Fibroblast of lung (primary cell): ENCODE measurements at places on chromosomes 16 and 17. TPM values are rescaled to one million over a fixed set of nuclear protein-coding genes. Genes with fewer than 3 reads are reported as not detected.

Gene MYH13
- not detected in 2 replicates for total RNA-seq

DNA sequence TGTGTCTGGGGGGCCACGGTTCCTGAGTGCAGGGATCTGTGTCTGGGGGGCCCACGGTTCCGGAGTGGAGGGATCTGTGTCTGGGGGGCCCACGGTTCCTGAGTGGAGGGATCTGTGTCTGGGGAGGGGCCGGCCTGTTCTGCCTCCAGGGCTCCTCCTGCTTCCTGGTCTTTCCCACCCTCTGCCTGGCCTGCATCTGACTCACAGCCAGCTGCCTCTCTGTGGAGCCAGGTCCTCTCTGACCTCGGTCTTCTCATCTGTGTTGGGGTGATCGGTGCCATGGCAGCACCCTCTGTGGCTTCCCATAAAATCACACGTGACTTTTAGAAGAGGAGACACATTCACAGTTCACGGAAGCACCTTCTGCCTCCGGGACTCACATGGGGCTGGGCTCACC is 50.3 kb downstream of the ZFPM1 start:
- no peak for DNase-seq

GRCh38 chr17:69900829-69901228 is 174.2 kb upstream of the KCNJ16 start:
- no peak for DNase-seq

- DNase-seq = no peak
These were observed 6.7 kb downstream of the IFI35 start for GRCh38 chr17:43013296-43013695.

Gene MPP2
- total RNA-seq = 1.3 and 2.1 TPM in 2 replicates

- DNase-seq = no peak
These were observed 19.3 kb upstream of the NAT9 start for GRCh38 chr17:74795327-74796020.

GRCh38 chr17:19378416-19379360 is at the start of gene MAPK7:
Gene MAPK7, plus strand, starts transcription at chr17:19378498. Its CDS starts 403 bp downstream, at chr17:19378901.
- DNase-seq = no peak

GRCh38 chr16:69036399-69037091 is 68.9 kb upstream of the HAS3 start:
- no peak for DNase-seq

DNA sequence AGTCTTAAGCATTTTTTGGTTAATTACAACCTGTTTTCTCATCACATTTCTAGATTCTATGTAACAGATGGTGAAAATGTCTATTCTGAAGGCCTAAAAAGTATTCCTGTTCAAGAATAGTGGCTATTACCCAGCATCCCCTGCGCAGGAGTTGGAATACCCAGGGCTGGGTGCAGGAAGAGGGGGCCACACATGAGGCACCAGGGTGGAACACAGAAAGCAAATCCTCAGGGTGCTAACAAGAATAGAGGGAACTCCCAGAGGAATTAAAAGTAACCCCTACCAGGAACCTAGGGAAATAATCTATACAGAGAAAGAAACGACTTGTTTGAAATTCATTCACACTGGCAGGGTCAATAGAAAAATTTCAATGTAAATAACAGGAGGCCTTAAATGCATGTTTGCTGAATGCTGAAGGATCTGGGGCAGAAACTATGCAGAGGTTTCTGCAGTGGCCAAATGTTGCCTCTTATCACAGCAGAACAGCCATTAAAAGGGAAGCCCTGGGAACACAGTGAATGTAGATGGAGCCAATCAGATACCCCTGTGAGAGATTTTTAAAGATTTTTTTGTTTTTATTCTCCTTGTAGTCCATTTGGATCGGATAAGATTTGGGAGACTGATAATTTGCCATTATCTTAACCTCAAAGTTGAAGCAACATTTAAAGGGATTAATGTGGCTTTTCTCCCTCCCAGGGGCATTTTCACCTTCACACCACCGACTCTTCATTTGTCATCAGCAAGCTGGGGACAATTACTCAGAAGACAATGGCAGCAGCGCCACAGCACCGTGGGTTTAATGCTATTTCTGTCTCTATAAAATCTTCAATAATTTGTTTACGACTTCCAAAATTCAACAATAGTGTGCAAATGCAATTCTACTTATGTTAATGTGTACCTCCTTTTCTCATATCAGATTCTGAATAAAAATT is 196.0 kb upstream of the PSMD7 start:
- no peak for DNase-seq
